ENCODE measurements at places on chromosomes 4 and X.

- no peak for DNase-seq
These were observed 13.8 kb downstream of the RNF4 start for GRCh38 chr4:2482693-2483092.

- DNase-seq, result no peak
These were observed 16.1 kb upstream of the ACSL4 start for GRCh38 chrX:109749207-109749606.

- DNase-seq, result no peak
These were observed 11.4 kb downstream of the NR3C2 start for GRCh38 chr4:148430854-148431253.

- peak; percentile 90 for DNase-seq
These were observed 17.3 kb upstream of the TBC1D14 start for GRCh38 chr4:6892190-6892908.

- no peak for DNase-seq
These were observed 5.0 kb downstream of the GRK4 start for GRCh38 chr4:2968381-2968780.

GRCh38 chr4:51842167-51842553 lies 793 bp upstream of the DCUN1D4 start:
- no peak for DNase-seq

Data from KBM-7 (cell line).